Activated CD8-positive, alpha-beta T cell treated with anti-CD3 and anti-CD28 coated beads for 36 hours (primary cell): ENCODE measurements at places on chromosomes 3 and 15. TPM values are rescaled to one million over a fixed set of nuclear protein-coding genes. Genes with fewer than 3 reads are reported as not detected.

The ABI3BP gene
- total RNA-seq: not detected

The ZNF660 gene
- total RNA-seq: 1.2 TPM

The RTF1 gene
- 30.0 TPM for total RNA-seq

The THSD4 gene
- not detected for total RNA-seq

The RAB6B gene
- 1.7 TPM for total RNA-seq

The STRIT1 gene
- total RNA-seq: not detected
